ENCODE measurements at places on chromosomes 1 and 21.

GRCh38 chr1:1536938-1537546 is 3.4 kb downstream of the TMEM240 start:
- DNase-seq = no peak

- DNase-seq = no peak
Measured at GRCh38 chr1:210739627-210740026, 394.3 kb downstream of the KCNH1 start.

DNA sequence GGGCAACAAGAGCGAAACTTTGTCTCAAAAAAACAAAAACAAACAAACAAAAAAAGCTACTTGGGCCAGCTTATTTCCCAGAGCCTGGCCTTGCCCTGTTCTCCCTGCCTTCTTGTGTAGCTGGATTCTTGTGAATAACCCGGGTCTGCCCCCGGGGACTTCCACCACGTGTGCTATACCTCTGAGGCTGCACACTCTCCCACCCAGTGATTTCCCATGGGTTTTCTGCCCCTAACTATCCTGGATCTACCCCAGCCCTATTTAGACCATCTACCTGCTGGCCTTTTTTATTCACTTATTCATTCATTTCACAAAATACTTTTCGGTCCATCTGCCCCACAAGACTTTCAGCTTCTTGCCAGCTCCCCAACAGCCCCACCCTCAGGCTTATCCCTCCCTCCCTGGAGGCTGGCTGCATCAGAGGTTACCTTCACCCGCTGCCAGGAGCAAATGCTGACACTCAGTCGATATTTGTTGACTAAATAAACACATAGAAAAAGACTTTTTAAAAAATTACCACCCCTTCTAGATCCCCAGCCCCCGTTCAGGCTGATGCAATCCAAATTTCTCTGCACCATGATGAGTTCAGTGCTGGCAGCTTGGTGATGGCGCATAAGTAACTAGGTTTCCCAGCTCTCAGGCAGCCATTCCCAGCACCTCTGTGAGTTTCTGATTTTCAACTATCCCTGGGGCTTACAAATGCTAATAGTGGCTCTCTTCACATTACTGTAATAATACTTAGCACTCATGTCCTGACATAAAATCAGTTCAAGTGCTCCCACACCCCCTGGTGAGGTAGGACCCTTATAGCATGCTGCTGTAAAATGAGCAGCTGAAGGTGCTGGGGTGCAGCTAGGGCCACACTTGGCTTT is 30.7 kb upstream of the TARBP1 start:
- DNase-seq = no peak

- no peak for DNase-seq
Measured at GRCh38 chr1:20992322-20993056, 184.2 kb downstream of the EIF4G3 start.

DNA sequence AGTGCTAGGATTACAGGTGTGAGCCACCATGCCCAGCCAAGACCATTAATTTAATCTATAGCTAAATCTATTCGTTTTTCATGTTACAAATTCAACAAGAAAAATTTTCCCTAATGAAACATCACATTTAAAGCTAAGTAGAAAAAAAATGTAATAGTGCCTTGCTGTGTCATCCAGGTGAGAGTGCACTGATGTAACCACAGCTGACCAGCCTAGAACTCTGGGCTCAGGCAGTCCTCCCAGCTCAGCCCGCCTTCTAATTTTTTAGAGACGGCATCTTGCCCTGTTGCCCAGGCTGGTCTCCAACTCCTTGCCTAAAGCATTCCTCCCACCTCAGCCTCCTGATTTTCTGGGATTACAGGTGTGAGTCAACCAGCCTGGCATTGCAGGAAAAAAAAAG is 109.0 kb downstream of the PPIAL4G start:
- DNase-seq = no peak

- DNase-seq = no peak
Measured at GRCh38 chr1:87334351-87335174, 5.9 kb downstream of the LMO4 start.

- no peak for DNase-seq
Measured at GRCh38 chr1:243529512-243529911, 273.7 kb downstream of the SDCCAG8 start.

DNA sequence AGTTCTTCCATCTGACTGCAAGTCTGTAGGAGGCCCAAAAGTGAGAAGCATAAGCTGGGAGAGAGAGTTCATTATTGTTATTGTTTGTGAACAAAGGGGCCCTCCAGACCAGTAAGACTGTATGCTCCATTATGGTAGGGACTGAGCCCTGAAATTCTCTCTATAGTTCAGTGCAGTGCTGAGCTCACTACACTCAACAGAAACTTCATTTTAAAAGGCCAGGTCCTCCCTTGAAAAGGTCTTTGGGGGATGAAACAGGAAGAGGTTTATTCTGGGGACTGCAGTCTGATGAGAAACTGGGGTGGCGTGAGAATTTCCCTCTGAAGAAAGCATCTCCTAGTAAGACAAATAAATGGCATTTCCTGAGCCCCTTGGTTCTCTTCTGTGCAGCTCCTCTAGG is 5.5 kb upstream of the GATAD2B start:
- no peak for DNase-seq

DNA sequence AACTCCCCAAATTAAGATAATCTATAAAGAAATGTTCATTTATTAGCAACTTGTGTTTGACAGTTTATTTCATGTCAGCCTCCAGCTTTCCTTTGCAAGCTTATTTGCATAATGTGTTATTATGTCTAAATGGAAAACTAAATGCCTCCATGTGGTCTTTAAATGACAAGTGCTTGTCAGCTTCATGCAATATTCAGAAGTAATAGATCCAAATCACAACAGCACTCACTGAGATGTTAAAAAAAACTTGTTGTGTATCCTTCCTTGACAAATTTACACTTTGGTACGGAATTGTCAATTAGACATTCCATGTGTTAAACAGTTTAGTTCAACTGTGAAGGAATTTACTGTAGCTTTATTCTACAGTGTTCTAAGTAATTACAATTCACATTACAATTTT is 124.4 kb upstream of the PTBP2 start:
- no peak for DNase-seq

GRCh38 chr1:20630729-20631128 is 2.5 kb upstream of the PINK1 start:
- no peak for DNase-seq

GRCh38 chr1:55965981-55966461 is 613.3 kb downstream of the PLPP3 start:
- no peak for DNase-seq

DNA sequence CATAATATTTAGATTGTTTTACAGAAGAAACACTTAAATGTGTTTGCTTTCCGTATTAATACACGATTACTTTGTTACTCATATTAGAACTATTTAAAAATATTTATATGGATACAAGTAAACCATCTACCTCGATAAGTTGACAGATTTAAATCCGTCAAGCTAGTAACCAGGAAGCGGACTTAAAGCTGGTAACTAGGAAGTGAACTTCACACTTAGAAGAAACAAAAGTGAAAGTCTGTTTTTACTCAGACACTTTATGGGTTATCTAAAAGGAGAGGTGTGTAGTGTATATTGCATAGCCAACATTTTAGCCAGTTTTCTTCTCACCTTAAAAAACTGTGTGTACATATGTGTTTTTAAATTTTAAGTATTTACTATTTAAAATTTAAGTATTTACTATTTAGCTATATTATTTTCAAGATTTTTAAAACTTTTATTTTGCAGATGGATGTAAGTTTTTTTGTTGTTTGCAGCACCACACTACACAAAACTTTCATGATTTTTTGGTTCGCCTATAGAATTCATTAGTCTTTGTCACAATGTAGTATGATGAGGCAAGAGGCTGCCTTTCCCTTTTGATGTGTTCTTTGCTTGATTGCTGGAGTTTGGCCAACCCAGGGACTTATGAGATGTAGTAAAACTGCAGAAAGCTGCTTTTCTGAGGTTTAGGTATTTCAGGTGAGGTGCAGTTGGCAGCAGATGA is 2.7 kb downstream of the USP25 start:
- no peak for DNase-seq

GRCh38 chr1:204142032-204142974 is 9.5 kb downstream of the ETNK2 start:
- DNase-seq = no peak

DNA sequence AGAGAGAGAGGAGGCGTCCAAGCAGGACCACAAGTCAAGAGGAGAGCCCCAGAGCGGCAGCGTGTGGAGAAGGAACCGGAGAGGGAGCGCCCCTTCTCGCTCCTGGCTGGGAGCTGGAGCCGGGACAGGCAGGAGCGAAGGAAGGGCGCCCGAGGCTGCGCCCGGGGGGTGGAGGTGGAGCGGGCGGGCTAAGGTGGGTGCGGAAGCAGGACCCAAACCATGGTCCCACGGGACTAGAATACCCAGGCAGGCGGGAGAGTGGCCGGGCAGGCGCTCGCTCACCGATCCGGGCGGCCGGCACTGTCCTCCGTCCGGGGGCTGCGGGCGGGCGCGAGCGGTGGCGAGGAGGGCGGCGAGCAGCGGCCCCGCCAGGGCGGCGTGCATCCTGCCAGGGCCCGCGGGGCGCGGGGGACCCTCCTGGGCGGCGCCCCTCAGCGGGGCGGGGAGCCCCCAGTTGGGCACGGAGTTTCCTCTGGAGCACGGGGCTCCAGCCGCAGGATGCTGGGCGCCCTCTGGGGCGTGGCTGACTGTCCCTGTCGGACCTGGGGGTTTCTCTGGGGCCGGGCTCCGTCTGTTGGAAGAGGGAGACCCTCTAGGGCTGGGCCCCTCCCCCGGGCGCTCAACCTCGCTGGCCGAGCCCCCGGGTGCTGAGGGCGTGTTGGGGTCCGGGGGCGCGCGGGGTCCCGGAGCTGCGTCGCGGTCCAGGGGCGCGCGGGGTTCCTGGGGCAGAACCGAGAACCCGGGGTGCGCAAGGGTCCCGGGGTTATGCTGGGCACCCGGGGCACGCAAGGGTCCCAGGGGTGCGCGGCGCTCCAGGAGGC is 569 bp downstream of the TRABD2B start:
- no peak for DNase-seq

GRCh38 chr1:42966688-42967612 is 8.3 kb upstream of the SLC2A1 start:
- DNase-seq = no peak

DNA sequence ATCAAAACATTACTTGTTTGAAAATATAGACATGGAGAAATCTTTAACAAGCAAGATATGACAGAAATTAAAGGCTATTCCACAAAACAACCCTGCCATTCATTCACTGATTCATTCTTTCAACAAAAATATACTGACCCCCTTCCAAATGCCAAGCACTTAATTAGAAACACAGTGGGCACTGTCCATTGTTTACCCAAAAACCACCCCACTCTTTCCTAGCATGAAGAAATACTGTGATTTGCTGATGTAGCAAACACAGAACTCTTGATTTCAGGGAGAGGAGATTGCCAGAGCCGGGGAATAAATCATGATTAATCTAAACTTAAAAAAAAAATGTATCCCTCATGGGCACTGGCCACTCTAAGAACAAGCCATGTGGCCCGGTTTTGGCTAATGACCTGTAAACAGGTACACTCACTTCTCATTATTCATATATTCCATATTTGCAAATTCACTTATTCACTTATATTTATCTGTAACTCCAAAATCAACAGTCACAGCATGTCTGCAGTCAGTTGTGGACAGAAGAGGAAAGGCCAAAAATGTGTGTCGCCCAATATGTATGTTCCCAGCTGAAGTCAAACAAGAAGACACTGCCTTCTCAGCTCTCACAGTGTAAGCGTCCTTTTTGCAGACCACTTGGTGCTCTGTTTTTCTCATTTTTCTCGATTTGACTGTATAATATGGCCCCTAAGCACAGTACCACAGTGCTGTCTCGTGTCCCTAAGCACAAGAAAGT is 133.1 kb downstream of the SMYD3 start:
- no peak for DNase-seq

DNA sequence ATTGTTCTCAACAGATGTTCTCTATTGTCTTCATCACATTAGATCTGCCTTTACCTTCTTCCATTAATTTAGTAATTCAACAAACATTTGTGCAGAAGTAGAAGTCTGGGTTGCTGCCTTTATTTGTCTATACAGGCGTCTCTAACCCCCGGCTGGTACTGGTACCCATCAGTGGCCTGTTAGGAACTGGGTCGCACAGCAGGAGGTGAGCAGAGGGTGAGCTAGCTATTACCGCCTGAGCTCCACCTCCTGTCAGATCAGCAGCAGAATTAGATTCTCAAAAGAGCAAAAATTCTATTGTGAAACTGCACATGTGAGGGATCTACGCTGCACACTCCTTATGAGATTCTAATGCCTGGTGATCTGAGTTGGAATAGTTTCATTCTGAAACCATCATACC is 12.9 kb upstream of the EDEM3 start:
- no peak for DNase-seq

DNA sequence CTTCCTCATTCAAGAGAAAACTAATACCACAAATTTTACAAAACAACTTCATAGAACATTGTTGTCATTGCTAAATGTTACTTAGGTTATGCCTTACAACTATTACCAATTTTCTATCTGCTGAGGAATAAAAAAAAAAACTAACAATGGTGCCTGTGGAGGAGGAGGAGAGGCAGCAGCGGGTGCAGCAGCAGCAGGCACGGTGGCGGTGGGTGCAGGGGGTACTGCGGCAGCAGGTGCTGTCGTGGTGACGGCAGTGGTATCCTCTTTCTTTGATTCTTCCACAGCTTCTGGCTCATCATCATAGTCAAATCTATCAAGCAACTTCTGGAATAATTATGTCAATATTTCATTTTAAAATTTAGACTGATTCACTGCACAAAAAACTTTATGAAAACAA is 35.5 kb downstream of the SCAF4 start:
- DNase-seq = no peak

- DNase-seq = no peak
Measured at GRCh38 chr1:209878964-209879363, 51.2 kb downstream of the UTP25 start.

- no peak for DNase-seq
Measured at GRCh38 chr1:60367532-60367931, 294.0 kb upstream of the C1orf87 start.

- no peak for DNase-seq
Measured at GRCh38 chr1:116352349-116352813, 20.7 kb upstream of the ATP1A1 start.

GRCh38 chr1:77222496-77222895 is 3.3 kb upstream of the PIGK start:
- no peak for DNase-seq

GRCh38 chr1:64975740-64976139 is 9.4 kb upstream of the JAK1 start:
- DNase-seq = no peak

DNA sequence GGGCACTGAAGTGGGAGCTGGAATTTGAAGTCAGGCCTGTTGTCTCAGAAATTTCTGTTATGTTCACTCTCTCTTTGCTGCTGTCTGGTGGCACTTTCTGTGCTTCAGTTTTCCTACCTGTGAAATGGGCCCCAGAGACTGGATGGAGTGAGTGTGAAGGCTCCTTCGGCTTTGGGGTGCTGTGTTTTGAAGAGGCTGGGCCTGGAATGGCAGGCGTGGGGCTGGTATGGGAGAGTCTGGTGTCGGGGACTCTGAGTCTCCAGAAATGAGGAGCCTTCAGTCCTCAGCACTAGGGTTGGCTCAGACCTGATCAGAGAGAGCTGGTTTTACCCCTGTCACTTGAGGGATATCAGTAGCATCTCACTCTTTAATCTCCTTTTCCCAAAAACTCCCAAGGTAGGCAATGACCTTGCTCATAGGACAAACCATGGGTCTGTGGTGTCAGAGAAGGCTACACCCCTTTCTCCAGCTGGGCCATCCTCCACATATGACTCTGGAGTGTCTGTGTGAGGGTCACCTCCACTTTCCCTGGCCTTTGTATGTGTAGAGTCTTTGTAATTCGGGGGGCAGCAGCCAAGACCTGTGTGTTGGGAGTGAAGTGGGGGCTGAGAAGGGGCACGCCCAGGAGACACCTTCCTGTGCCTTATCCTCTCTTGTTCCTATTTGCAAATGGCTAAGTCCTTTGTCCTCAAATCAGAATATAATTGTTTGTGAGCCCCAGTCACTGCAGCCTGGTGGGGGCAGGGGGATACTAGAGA is 279.9 kb downstream of the PTPRU start:
- no peak for DNase-seq

All from stimulated activated CD8-positive, alpha-beta memory T cell treated with anti-CD3 and anti-CD28 coated beads, Interleukin-4, amount 100 ng/mL, for 4 hours (primary cell).